ENCODE measurements at places on chromosomes 12 and 14.

DNA sequence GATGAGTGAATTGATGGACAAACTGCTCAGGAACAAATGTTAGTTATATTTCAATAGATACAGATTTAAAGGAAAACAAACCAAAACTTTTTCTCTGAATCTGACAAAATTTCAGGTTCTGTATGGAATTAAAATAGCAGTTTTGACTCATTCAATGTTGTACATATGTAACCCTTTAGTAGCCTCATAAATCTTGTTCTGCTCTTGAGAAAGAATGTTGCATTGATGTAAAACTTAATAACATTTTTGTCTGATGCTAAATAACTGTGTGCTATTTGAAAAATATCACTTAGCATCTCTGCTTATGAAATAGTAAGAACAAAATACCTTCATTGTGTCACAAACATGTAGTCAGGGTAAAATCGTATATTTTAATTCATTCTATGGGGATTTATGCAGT, 168.9 kb upstream of the NOVA1 start:
- no peak for DNase-seq

- DNase-seq: no peak
These were observed 1092.1 kb upstream of the TMEM132C start for GRCh38 chr12:127174881-127175280.

- DNase-seq: no peak
These were observed 40.5 kb downstream of the JAG2 start for GRCh38 chr14:105128059-105128458.

DNA sequence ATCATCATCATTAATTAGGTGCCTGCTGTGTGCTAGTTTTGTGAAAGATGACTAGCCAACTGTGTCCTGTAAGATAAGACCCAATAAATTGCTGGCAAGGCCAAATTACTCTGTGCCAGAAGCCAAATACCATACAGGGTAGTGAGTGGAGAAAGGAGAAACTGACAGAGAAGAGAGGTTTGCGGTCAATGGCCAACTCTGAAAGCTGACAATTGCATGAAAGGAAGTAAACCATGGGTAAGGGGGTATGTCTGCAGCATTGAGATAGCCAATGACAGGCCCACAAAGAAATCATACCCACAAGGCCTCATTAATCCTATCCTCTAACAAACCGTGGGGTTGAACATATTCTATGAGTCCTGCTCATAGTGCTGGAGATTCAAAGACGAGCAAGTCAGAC, 236.6 kb upstream of the CCDC196 start:
- no peak for DNase-seq

GRCh38 chr12:22396735-22397134, 62.2 kb upstream of the ST8SIA1 start:
- DNase-seq: no peak

- no peak for DNase-seq
These were observed 403.7 kb downstream of the SLC6A15 start for GRCh38 chr12:84508851-84509260.
